NCI-H146 (cell line): ENCODE measurements at places on chromosomes 13 and 19.

DNA sequence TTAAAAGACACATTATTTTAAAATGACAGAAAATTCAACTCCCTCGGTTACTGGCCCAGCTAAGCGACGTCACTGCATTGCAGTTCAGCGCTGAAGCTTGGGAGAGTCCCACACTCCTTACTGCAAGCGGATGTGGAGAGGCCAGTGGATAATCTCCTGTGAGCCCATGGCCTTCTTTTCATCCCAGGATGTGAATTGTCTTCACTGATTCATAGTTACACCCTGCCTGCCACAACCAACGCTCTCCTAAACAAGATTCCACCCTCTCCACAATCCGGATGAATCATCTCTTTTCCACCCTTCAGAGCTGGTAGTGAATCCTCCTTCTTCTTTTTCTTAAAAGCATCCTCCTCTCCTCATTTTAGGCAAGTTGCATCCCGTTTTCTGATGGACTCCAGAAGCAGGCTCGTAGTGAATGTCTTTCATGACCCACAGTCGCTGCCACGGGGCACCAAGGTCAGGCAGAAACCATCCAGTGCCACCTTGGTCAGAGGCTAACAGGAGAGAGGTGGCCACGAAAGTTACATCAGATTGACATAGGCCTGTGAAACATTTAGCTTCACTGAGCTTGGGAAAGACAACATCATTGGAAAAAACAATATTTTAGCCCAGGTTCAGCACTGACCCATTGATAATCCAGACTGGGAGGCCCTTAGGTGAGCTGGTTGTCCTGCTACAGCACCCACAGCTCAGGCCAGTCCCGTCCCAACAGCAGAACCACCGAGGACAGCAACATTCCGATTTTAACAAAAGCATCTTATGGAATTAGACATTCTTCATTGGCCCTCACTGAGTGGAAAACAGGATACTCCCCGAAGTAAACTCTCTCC lies 2.0 kb downstream of the GJB2 start:
- DNase-seq, result no peak

DNA sequence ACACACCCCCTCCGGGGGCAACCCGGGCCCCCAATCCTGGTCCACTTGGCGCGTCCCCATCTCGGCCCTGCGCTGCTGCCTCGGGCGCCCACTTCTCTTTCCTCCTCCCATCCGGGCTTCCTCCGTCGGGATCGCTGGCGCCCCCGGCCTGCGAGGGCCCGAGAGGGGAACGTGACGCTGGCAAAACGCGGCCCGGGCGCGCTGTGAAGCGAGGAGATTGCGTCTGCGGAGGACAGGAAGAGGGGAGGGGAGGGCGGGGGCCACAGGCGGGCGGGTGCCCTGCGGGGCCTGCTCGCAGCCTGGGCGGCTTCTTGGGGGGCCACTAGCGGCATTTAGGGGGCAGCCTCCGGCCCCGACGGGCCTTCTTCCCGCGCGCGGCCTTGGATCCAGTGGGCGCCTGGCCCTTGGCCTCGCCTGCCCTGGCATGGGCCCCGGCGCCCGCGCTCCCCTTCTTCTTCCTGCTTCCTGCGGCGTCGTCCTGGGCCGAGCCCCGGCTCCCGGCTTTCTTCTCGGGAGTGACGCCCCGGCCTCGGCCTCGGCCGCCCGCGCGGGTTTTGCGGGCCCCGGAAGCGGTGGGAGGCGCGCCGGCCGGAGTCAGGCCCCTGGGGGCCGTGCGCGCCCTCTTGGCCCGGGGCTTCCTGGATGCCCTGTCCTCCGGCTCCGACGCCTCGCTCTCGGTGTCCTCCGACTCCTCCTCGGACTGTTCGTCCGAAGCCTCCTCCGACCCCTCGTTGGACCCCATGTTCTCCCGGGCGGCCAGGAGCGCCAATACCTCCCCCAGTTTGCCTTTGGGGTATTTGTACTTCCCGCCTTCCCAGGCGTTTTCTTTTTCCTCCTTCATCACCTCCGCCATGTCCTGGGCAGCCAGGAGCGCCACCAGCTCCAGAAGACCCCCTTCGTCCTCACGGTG lies 2.2 kb downstream of the PNMA8B start:
- no peak for DNase-seq

- no peak for DNase-seq
These were observed 3.4 kb downstream of the EIF3G start for GRCh38 chr19:10116085-10116865.

DNA sequence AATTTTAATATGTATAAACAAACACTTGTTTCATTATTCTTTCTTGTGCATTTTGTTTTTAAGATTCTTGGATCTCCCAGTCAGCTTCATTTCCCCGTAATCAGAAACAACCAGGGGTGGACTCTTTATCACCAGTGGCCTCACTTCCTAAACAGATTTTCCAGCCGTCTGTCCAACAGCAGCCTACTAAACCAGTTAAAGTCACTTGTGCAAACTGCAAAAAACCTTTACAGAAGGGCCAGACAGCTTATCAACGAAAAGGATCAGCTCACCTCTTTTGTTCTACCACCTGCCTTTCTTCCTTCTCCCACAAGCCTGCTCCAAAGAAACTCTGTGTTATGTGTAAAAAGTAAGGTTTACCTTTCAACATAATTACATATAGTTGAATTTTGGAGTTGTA lies 44.3 kb downstream of the ZMYM2 start:
- peak; percentile 12 for DNase-seq

- no peak for DNase-seq
These were observed 3.8 kb downstream of the TNNI3 start for GRCh38 chr19:55153652-55154264.

DNA sequence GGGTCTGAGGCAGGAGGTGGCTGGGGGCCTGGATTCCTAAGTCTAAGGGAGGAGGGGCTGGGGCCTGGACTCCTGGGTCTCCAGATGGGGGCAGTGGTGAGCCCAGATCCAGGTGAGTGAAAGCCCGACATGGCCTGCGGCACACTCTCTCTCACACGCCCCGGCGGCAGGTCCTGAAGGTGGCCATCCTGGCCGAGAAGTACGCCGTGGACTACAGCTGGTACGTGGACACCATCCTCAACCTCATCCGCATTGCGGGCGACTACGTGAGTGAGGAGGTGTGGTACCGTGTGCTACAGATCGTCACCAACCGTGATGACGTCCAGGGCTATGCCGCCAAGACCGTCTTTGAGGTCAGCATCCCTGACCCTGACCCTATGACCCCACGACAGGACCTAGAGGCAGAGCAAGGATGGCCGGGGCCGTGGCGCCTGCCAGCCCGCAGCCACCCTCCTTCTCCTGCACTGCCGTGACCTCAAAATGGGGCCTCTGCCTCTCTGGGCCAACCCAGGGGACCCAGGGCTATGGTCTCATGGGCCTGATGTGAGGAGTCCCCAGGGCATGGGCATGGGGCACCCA lies 13.2 kb downstream of the FUZ start:
- no peak for DNase-seq

DNA sequence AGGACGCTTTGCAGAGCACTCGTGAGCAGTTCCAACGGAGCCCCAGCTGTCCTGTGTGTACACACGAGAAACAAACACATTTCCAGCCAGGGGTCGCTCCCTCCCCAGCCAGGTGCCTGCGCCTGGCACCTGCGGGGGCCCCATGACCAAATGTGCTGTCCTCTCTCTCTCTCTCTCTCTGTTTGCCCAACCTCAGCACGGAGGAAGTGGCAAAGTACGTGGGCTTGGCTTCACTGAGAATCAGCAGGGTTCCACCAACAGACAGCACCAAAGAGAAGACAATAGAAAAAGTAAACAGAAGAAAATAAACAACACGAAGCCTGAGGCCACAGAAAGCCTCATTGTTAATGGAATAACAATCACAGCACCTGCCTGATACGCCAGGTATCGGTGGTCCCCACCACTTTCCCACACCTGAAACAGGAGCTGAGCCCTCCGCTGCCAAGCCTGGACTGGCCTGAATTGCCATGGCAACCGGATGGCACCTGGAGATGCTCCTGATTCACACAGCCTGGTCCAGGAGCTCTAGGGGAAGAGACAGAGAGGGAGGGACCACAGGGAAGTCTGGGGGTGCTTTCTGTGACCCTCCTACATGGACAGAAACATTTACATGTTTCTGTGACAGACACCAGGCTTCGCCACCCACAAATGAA lies 103.9 kb upstream of the CACNA1A start:
- DNase-seq, result peak; percentile 100

DNA sequence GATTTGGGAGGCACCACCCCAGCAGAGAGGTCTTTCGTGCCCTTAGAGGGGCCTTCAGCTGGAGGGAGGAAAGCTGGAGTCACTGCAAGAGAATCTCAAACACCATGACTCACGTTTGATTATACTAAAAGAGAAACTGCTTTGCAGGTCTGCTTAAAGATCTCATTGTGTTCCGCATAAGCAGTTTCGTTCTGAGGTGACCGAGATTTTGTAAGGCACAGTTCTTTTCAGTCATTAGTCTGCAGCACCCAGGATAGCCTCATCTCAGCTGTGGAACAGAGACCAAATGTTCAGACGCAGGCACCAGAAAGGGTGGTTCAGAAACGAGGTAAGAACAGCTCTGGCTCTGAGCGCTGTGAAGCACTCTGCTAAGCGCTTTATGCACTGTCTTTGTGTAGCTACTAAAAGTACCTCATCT lies 71.2 kb upstream of the GTF3A start:
- no peak for DNase-seq

GRCh38 chr13:94813920-94814475 lies 101.7 kb upstream of the SOX21 start:
- no peak for DNase-seq

DNA sequence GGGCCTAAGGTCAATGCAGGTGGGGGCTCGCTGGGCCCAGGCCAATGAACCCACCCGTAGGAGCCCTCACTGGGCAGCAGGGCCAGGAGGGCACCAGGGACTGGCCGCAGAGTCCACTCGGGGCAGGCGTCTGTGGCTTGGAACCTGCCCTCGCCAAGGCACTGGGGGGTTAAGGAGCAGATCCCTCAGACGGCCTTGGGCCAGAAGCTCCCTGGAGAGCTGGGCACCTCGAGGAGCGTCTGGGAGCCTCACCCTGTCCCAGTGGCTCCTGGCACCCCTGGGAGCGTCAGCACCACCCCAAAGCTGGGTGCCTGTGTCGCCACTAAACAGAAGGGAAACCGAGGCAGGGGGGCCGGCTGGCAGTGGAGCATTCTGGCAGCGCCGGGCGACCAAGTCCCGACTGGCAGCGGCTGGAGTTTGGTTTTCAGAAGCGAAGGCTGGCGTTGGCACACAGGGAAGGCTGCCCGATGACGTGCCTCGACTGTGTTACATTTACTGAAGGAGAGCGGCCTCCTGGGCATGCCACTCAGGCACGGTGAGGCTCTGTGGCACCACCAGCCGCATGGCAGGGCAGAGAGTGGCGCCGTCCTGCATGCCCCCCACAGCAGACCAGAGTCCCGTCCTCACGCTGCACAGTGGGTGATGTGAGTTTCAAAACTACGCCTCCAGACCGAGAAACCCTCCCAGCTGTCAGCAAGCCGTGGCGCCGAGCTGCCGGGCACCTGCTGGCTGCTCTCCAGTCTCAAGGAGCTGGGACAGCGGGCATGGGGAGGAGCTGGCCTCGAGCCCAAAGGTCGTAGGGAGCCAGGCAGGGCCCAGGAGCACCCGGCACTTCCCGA lies 9.2 kb upstream of the MEX3D start:
- no peak for DNase-seq

GRCh38 chr13:98442391-98443230 lies 134.3 kb downstream of the STK24 start:
- no peak for DNase-seq

GRCh38 chr13:20616059-20616797 lies 49.3 kb downstream of the IFT88 start:
- DNase-seq, result no peak

DNA sequence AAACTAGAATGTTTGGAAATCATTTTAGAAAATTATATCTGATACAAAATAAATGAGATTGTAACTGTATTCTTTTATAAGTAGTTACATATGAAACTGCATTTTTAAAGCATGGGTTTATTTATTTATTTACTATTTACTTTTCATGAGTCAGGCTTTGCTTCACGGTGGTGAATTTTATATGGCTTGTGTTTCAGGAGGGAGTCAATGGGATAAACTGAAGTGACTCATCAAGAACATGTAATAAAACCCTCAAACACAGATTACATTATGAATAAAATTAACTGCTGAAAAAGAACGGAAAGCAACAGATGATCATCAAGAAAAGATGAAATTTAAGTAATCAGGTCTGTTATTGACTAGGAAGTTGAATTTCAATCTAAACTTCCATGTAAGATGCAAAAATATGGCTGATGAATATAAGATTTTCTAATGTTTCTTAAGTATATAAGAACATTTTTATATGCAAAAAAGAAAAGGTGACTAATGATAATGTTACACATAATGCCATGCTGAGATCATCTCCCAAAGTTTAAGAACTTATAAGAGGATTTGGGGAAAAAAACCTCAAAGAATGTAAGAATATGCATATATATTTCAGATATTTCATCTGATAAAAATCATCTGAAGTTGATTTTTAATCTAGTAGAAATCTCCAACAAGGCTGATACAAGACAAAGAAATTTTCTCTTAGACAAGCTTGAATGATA lies 383.6 kb downstream of the SLITRK1 start:
- DNase-seq, result no peak

- DNase-seq, result no peak
These were observed 7.7 kb upstream of the SLC25A15 start for GRCh38 chr13:40781717-40782116.
